Activated CD8-positive, alpha-beta memory T cell treated with anti-CD3 and anti-CD28 coated beads for 1 hour (primary cell): ENCODE measurements at places on chromosomes 3 and 15.

DNA sequence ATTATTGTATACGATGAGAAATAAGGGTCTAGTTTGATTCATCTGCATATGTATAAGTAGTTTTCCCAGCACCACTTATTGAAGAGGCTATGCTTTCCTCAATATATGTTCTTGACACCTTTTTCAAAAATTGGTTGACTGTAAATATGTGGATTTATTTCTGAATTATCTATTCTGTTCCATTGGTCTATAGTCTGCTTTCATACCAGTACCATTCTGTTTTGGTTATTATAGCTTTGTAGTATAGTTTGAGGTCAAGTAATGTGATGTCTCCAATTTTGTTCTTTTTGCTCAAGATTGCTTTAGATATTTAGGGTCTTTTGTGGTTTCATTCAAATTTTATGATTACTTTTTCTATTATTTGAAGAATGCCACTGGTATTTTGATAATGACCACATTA, 103.8 kb upstream of the LIPC start:
- DNase-seq = no peak

DNA sequence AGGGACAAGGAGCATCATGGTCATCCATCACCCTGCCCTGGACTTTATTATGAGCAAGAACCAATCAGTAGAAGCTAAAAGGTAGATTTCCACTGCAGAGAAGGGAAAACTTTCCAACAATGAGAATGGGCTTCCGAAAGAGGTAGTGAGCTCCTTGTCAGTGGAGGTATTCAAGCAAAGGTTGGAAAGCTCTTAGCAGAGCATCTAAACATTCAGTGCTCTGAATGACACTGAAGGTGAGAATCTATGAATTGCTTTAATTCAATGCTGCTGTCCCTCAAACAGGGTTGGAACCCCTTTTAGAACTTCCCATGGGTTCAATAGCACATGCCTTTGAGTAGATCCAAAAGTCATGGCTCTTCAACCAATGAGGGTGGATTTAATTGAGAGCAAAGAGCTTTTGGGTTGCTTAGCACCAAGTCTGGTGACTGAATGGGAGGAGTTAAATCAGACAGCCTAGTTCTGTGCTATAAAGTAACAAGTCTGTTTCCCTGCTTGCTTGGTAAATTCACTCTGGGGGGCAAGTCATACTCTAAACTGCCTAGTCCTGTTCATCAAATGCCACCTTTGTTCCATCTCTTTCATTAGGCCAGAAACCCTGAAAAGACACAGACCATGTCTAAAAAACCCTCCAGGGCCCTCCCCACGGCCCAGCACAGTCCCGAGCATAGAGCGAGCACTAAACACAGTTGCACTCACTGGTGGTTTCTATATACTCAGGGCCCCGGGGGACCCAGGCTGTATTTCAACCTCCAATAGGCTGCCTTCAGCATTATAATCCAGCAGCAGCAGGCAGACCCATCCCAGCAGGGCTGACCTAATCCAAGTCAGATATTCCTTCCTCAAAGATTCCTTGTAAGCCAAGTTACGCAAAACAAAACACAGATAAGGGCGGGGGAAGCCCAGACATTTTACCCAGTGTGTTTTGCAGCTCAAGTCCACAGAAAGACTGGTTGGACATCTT, 161.2 kb downstream of the MEGF11 start:
- no peak for DNase-seq

DNA sequence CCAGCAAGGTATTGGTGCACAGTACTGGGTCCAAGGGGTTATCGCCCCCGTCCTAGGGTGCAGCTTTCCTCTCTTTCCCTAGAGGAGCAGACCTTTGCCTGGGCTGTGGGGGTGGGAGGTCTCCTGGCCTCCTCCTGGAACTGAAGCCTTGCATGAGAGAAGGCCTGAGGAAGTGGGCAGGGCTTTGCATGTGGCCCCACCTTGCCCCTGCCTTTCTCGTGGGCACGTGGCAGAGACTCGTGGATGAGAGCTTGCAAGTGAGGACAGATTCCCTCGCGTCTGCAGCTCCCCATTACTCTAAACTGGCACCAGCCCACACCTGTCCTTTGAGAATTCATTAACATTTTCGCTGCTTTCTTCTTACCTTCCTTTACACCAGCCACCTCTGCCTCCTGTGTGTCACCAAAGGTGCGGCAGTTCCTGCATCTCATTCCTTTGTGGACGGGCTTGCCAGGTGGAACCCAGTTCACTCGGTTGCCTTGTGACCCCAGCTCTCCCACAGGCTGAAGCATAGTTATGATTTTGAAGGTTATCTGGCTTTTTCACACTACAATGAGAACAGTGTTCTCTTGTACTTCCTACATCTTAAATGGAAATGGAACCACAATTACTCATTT, 40.9 kb upstream of the NR2C2 start:
- DNase-seq = no peak

GRCh38 chr15:89954541-89954940, 41.8 kb upstream of the ARPIN start:
- DNase-seq = no peak

GRCh38 chr3:61772456-61772855, 211.1 kb downstream of the PTPRG start:
- no peak for DNase-seq

- no peak for DNase-seq
Measured at GRCh38 chr3:113005611-113006010, 14.8 kb downstream of the GTPBP8 start.

DNA sequence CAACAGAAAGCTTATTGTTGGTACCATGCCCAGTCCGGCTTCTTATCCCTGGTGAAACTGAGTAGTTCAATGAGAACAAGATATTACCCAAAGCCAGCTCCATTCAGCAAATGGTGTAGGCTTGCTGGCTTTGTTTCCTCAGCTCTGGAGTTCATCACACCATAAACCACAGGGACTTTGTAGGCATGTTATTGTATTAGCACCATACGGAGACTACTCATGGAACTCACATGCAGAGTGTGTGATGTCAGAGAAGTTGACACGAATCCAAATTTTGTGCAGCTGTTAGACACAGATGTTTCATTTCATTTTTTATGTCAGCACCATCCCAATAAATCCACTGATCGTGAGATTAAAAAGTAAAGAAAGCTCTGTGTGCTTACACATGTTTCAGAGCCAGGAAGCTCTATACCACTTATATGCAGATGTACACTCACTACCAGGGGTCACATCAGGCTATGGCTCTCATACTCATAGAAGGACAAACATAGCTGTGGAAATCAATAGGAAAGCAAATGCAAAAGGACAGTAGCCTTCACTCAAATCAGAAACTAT, 63.4 kb upstream of the LEKR1 start:
- no peak for DNase-seq

- DNase-seq = no peak
Measured at GRCh38 chr3:69385723-69386555, at the start of gene FRMD4B. Gene FRMD4B (minus strand): TSS chr3:69386088. CDS start chr3:69385989, 99 bp downstream.

- DNase-seq = no peak
Measured at GRCh38 chr3:8173892-8174291, 327.7 kb upstream of the LMCD1 start.
